ENCODE measurements at places on chromosomes 3 and 15. TPM values are rescaled to one million over a fixed set of nuclear protein-coding genes. Genes with fewer than 3 reads are reported as not detected.
A peak's percentile ranks its signal among the peaks of the same experiment; 100 is the strongest.

DNA sequence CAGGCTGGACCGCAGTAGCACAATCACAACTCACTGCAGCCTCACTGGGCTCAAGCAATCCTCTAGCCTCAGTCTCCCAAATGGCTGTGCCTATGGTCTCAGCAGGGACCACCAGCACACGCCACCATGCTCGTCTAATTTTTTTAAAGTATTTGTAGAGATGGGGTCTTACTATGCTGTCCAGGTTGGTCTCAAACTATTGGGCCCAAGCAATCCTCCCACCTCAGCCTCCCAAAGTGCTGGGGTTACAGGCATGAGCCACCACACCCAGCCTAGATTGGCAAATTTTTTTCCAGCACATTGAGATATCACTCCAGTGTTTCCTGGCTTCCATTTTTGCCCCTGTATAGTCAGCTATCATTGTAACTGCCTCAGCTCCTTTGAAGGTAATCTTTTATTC is 18.3 kb downstream of the TBC1D5 start:
- DNase-seq = no peak

DNA sequence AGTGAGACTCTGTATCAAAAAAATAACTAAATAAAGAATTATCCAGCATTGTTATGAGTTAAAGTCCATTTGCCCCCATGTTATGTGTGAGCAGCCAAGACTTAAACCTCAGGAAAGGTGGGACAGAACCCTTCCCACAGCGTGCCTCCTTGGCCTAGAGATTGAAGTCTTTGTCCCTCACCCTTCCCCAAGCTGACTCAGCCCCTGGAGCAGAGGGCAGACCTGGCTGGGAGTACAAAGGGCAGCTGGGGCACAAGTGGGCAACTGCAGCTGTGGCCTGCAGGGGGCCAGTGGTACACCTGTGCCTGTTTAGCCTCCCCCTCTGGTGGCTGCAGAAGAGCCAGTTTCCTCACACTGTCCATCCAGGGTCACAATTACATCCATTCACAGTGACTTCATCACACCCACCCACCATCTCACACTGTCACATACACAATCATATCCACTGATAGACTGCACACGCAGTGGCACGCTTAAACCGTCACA is 940 bp upstream of the ACY1 start:
- peak; percentile 87 for DNase-seq

GRCh38 chr15:27635916-27636315 is 463.2 kb downstream of the OCA2 start:
- DNase-seq = no peak

DNA sequence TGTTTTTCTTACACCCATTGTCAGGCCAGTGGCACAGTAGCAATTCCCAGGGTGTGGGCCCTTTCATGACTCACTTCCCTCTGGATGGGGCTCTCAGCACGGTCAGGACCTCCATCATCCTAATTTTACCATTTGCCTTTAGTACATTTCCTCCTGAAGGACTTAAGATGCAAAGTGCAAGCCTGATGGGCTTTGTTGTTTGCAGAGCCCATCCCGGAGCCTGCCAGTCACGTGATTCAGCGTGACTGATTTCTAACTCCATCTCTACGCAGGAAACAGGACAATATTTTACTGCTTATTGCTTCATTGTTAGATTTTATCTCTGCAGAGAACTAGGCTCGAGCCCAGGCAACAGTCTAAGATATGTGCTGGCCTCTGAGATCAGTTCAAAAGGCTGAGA is 223.7 kb downstream of the PDZRN3 start:
- DNase-seq = no peak

- DNase-seq = peak; percentile 68
Measured at GRCh38 chr3:195450731-195451229, 8.0 kb upstream of the ACAP2 start.

DNA sequence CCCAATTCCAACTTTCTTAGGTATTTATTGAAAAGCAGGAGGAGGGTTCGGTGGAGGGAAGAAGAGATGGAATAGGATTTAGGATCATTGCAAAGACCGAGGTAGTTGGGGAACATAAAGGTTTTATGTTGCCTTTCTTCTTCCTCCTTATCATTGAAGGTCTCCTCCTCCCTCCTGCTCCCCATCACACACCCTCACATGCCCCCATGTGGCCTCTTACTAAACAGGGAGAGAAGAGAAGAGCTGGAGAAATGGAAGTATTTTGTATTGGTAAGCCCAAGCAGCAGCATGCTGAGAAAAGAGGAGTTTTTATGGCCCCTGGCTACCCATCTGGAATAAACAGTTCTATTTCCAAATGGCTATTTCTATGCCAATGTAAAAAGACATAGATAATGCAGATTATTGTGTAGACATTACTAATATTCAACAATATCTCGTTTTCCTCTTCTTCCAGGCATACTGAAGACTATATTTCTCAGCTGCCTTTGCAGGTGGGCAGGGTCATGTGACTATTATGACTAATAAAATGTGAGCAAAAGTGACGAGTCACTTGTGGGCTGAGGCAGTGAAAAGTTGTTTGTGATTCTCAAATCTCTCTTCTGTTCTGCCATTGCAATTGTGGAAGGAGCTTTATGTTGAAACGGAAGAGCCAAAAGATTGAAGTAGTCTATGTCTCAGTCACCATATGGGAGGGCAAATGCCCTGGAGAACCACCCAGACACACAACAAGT is 5.2 kb upstream of the GPR176 start:
- DNase-seq = peak; percentile 64

GRCh38 chr3:172634948-172635347 is 75.9 kb downstream of the NCEH1 start:
- no peak for DNase-seq

DNA sequence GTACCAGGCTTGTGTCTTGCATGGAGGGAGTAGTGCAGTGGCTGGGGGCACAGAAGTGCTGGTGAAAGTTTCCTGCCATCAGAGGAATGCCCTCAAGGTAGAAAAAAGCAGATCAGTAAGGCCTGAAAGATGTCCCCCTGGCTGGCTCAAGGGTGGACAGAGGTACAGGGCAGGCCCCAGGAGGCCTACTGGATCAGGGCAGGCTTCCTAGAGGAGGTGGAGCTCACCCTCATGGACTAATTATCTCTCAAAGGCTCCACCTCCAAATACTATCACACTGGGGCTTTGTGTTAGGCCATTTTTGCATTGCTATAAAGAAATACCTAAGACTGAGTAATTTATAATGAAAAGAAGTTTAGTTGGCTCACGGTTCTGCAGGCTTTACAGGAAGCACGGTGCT is 7.8 kb downstream of the SPSB4 start:
- DNase-seq = no peak

- DNase-seq = no peak
Measured at GRCh38 chr15:41259546-41260189, 28.6 kb downstream of the CHP1 start.

- DNase-seq = no peak
Measured at GRCh38 chr15:74816624-74817369, 4.2 kb downstream of the LMAN1L start.

- no peak for DNase-seq
Measured at GRCh38 chr3:135922903-135923250, 42.7 kb upstream of the PPP2R3A start.

- DNase-seq = no peak
Measured at GRCh38 chr3:106381286-106381938, 512.6 kb upstream of the CBLB start.

The GRM2 gene
- total RNA-seq = not detected

The SPTBN5 gene
- total RNA-seq = 0.35 TPM

The LYZL4 gene
- not detected for total RNA-seq

The BNIP2 gene
- 153 TPM for total RNA-seq

The TTLL13 gene
- total RNA-seq = 0.10 TPM

The P2RY12 gene
- not detected for total RNA-seq

The CHRM5 gene
- 0.05 TPM for total RNA-seq

The BOC gene
- 0.52 TPM for total RNA-seq
